Fibroblast of villous mesenchyme (primary cell): ENCODE measurements at places on chromosomes 16 and 17. TPM values are rescaled to one million over a fixed set of nuclear protein-coding genes. Genes with fewer than 3 reads are reported as not detected.

GHDC gene
- 14.7 and 20.0 TPM in 2 replicates for total RNA-seq

GRCh38 chr16:66487580-66488275, 60.6 kb downstream of the BEAN1 start:
- no peak for DNase-seq

DNA sequence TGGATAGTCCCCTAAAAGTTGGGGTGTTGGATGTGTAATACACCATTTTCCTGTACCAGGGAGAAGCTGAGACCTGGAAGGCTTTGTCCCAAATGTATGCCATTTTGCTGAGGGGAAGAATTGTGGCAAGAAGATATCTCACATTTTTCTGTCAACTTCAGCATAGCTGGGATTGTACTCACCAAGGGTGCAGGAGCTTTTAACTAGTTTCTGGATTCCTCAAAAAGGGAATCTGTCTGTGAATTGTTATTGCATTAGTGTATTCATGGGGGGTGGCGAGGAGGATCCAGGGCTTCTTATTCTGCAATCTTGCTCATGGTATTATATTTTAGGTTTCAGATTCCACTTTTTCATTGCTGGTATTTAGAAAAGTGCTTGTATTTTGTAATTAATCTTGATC, 208.2 kb upstream of the MYOCD start:
- no peak for DNase-seq

DNA sequence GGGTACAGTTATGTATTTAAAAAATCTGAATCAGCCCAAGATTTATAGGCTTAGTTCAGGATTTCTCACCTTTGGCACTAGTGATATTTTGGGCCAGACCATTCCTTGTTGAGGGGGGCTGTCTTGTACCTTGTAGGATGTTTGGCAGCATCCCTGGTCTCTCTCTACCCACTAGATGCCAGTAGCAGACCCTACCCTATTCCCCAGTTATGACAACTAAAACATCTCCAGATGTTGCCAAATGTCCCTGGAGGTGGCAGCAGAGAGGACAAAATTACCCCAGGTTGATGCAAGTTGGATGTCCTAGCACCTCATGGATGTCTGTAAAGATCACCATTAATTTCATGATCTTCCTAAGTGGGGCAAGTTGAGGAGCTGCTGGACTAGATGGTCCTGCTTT, 45.8 kb downstream of the SYT17 start:
- no peak for DNase-seq

HAS3 gene
- 0.32 and 0.43 TPM in 2 replicates for total RNA-seq

RNF43 gene
- not detected in 2 replicates for total RNA-seq

- no peak for DNase-seq
Measured at GRCh38 chr16:78871241-78871640, 729.3 kb downstream of the MAF start.

GRCh38 chr17:31279401-31279800, 17.6 kb downstream of the OMG start:
- DNase-seq = no peak

- no peak for DNase-seq
Measured at GRCh38 chr16:70590722-70591415, 55.5 kb upstream of the IL34 start.

- no peak for DNase-seq
Measured at GRCh38 chr17:33091271-33091670, 99.6 kb downstream of the SPACA3 start.

ZNF287 gene
- 3.9 and 5.2 TPM in 2 replicates for total RNA-seq

TEX14 gene
- under 0.01 and 0.43 TPM in 2 replicates for total RNA-seq

- DNase-seq = no peak
Measured at GRCh38 chr17:55677446-55677845, 45.2 kb downstream of the TMEM100 start.

- peak; percentile 88 for DNase-seq
Measured at GRCh38 chr16:66569827-66570405, 3.7 kb downstream of the CMTM1 start.

DNA sequence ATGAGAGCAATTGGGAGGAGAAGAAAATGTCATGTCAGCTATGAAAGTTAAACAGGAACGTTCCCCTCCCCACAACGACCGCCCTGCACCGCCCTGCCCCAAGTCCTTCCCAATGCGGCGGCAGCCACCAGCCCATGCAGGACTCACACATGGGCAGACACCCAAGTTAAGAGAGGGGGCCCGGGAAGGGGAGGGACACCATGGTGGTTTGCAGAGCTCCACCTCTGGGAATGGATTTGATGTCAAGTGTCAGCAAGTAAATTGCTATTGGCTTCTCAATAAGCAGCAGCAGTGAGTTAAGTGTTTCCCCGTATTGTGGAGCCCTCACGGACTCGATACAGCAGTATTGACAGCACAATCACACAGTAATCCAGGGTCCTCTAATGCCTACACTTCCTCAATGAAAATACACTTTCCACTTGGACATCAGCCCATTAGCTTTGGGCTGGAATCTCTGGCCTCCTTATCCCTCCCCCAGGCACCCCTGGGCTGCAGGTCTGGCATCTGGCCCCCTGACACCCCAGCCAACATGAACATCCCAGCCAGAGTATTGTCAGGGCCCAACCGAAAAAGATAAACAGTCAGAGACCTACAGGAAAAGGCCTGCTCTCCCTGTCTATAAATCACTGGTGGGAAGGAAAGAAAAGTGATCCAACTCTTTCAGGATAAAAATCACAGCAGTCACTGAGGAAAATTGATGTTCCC, 22.6 kb downstream of the ZFHX3 start:
- peak; percentile 59 for DNase-seq

CCL7 gene
- total RNA-seq = 0.43 TPM in 1 of 2 replicates, not detected in the other

DNA sequence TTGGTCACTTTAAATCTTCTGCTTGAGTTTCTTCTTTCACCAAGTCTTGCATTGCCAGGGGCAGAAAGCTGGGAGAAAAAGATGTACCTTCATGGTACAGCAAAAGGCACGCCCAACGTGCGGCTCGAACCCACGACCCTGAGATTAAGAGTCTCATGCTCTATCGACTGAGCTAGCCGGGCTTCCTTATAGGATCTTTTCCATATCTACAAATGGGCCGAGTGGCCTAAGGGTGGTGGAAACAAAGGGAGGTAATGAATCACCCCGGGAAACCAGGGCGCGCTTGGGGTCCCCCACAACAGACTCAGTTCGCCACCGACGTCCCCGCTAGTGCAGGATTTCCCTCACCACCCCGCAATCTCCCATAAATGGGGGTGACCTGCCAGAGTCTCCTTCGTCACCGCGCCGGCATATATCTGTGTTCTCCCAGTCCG, 7.5 kb upstream of the OR1F1 start:
- DNase-seq = no peak

SALL1 gene
- 3.5 and 4.5 TPM in 2 replicates for total RNA-seq

DNA sequence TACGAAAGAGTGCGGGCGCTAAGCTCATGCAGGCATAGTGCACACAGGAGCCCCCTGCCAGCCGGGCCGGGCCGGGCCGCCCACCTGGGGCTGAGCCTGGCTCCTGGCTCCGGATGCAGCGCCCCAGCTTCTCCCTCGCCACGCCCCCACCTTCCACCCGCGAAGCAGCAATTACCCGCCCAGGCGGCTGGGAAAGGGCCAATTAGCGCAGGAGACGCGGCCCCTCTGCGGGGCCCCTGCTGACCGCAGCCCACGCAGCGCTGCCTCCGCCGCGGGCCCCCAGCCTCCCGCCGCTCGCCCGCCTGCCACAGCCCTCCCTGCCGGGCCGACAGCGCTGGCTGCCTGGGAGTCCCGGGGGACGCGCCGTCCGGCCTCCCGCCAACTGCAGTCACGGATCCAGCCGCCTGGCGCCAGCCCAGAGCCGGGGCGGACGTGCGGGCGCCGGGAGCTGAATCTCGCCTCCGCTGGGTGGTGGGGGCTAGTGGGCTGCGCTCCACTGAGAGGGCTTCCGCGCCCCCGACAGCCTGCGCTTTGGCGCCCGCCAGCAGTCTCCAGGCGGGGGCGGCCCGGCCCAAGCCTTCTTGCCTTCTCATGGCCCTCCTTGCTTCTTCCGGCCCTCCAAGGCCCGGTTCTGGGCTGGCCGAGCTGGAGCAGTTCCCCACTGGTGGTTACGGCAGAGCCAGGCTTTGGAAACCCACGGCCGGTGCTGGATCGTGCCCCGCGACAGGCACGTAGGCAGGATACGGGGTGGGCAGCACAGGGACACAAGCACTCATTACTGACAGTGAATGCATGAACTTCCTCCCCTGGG, 14.9 kb upstream of the CBFB start:
- DNase-seq = peak; percentile 53

DNA sequence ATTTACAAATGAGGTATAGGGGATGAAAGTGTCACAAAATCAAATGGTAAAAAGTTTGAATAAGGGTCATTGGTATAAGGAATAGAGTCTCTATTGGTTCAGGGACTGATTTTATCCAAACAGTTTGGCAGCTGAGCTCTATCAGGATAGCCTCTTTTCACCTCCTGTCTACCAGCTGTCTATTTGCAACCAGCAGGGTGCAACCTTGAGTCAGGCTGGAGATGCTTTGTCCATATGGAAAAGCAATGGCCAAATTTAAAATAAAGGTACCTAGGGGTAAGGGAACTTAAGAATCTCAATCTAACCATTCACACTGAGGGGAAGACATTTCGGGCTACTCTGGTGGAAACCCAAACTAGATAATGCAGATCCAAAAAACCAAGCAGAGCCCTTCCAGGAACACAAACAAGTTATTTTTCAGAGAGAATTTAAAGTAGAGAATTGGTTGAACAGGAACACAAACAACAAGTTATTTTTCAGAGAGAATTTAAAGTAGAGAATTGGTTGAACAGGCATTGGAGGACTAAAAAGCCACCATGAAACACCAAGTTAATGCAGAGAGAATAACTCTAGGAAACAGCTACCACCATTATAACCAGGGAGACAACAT, 12.6 kb upstream of the CA10 start:
- no peak for DNase-seq

- no peak for DNase-seq
Measured at GRCh38 chr16:9232102-9232770, 140.8 kb downstream of the HAPSTR1 start.

SPNS3 gene
- not detected in 2 replicates for total RNA-seq

- DNase-seq = no peak
Measured at GRCh38 chr17:16900288-16900882, 71.5 kb downstream of the TNFRSF13B start.
